Stimulated activated CD8-positive, alpha-beta memory T cell treated with anti-CD3 and anti-CD28 coated beads, Interleukin-7, amount 100 ng/mL, for 1 hour (primary cell): ENCODE measurements at places on chromosomes 5 and 9.

DNA sequence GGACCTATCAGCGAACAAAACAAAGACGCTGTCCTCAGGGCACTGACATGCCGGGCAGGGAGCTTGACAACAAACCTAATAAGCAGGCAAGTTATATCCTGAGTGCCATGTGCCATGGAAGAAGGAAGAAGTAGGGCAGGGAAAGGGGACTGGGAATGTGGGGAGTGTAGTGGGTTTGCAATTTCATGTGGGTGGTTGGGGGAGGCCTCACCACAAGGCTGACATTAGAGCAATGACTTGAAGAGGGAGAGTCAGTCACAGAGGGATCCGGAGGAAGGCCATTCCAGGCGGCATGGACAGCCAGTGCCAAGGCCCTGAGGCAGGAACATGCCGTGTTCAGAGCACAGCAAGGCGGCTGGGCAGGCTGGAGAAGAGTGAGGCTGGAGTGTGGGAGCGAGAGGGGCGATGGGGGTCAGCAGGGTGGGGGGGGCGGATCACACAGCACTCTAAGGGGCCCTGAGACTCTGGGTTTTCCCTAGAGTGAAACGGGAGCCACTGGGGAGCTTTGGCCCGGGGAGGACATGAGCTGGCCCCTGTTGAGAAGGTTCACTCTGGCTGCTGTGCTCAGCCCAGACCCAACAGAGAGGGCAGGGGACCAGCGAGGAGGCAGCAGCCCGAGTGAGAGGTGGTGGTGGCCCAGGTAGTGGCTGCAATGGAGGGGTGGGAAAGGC is 86.3 kb downstream of the STK10 start:
- no peak for DNase-seq

DNA sequence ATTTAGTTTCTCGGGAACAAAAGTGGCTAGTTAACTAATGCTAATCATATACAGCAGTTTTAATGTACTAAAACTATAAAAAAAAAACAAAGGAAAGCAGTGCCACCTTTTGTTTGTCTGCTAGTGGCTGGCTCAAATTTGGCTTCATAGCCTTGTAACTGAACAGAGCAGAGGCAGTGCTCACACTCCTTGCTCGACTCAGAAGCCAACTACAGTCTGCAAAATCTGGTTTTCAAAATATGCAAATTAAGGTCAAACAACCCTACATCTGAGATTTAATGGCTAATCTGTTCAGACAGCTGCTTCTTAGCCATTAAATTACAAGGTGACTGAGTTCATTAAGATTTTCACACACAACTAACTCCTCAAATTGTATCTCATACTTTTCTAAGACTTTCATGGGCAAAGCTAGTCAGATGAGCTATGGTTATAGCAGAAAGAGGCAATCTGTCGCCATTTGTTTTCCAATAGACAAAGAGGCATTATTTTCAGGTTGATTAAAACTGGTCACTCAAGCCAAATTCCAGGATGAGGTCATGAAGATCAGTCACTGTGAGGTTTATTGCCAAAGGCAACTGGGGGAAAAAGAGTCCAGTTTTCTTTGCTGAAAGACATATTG is 56.8 kb upstream of the EPB41L4A start:
- no peak for DNase-seq

- DNase-seq = no peak
Observed at GRCh38 chr5:53288511-53288910, 179.0 kb upstream of the MOCS2 start.

DNA sequence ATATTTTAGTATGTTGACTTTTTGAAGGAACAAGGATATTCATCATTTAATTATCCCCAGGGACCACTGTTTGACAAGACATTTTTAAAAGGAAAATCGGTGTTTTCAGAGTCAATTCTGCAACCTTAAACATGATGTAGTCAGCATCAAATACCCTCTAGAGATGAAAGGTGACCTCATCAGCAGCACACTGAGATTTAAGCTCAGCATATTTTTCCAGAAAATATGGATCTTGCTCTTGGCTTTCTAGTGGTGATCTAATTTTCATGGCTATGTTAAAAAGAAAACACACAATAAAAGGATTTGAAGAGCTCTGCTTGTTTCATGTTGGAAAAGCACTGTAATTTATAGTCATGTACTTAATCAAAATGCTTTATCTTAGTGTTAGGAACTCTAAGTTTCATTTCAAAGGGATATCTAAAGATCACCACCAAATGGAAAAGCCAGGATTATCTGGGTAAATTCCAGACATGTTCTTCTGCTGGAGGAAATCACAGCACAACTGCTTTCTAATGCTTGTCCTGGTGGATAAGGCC is 487.2 kb downstream of the ENC1 start:
- DNase-seq = no peak

- DNase-seq = peak; percentile 13
Observed at GRCh38 chr5:80672140-80672736, 17.5 kb upstream of the DHFR start.
